Fibroblast of mammary gland (primary cell): ENCODE measurements at places on chromosomes 13 and 19.

GRCh38 chr13:80618781-80619180 is 277.9 kb upstream of the SPRY2 start:
- DNase-seq, result peak; percentile 14

- peak; percentile 54 for DNase-seq
These were observed 8.2 kb downstream of the GPC5 start for GRCh38 chr13:91406619-91407018.

DNA sequence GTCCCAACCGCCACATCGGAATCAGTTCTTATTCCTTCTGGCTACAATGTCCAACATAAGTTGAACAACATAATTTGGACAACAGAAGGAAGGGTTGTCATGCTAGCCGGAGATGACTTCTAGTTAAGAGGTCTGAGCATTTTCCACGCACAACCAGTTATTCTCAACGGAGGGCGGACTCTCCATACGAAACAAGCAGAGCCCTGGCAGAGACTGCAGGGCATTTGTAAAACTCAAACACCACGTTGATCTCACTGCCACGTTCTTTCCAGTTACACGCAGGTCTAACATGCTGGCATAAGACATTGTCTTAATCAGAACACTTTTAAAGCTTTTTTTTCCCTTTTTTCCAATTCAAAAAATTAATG is 38.3 kb upstream of the DCUN1D2 start:
- no peak for DNase-seq

DNA sequence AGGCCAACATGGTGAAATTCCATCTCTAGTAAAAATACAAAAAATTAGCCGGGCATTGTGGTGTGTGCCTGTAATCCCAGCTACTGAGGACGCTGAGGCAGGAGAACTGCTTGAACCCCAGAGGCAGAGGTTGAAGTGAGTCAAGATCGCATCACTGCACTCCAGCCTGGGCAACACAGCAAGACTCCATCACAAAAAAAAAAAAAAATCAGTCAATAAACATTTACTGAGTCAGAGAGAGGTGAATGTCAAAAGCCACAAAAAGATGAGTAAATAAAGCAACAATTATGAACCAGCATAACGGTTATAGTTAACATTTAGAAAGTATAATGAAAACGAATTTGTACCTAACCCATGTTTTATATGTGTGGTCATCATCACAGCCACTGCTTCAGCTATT is 23.1 kb downstream of the PSPC1 start:
- peak; percentile 25 for DNase-seq

- peak; percentile 25 for DNase-seq
These were observed 193.3 kb downstream of the SLC7A1 start for GRCh38 chr13:29402166-29402636.

GRCh38 chr19:46383846-46384245 is 29.5 kb downstream of the CCDC8 start:
- no peak for DNase-seq

- DNase-seq, result no peak
These were observed 455.4 kb downstream of the FGF14 start for GRCh38 chr13:101946401-101946800.
